Sciatic nerve (tissue), 2 donors: ENCODE measurements at places on chromosomes 4 and X. TPM values are rescaled to one million over a fixed set of nuclear protein-coding genes. Genes with fewer than 3 reads are reported as not detected.

- DNase-seq = no peak
Measured at GRCh38 chr4:151804821-151805220, 44.0 kb upstream of the GATB start.

- no peak for DNase-seq
Measured at GRCh38 chr4:80125252-80126177, 52.5 kb upstream of the ANTXR2 start.

DNA sequence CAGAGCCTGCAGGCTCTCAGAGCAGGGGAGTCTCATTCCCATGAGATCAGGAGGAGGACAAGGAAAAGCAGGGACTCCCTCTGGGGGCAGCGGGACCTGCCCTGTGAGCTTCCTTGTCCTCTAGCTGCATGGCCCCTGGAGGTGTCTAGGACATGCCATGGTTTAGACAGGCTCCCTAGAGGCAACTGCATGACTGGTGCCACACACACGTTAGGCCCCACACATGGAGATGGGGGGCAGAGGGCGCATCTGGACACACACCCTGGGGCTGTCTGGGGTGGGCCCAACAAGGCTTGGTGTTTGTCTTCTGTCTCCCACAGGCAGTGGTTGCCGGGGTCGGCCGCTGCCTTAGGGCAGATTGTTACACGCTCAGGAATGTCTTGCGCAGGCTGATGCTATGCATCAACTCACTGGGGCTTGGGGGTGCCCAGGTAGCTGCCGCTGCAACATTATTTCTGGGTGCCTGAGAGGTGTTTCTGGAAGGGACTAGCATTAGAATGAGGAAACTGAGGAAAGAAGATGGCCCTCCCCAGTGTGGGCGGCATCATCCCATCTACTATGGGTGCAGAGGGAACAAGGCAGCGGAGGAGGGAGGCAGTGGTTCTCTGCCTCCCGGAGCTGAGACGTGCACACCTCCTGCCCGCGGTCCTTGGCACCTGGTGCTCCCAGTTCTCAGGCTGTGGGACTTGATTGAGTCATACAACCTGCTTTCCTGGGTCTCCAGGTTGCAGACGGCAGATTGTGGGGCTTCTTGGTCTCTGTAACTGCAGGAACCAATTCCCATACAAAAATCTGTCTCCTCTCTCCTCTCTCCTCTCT lies 32.1 kb upstream of the GPR78 start:
- no peak for DNase-seq

DNA sequence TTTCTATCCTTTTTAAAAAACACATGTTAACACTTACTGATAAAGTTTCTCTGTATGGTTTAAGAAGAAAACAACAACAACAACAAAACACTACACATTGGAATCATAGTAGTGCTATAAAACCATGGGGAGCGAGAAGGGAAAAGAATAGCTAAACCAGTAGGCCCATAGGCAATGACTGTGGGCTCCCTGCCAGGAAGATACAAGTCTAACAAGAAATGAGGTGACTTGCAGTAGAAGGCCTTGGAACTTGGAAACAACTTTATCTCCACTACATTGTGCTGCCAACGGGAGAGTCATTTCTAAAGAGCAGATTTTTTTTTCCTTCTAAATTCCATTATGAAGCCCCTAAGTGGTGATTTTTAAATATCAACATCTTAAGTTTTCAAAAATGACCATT lies 78.0 kb downstream of the GPC4 start:
- DNase-seq = no peak

GRCh38 chrX:3161681-3162080 lies 120.4 kb downstream of the ARSF start:
- DNase-seq = no peak

DNA sequence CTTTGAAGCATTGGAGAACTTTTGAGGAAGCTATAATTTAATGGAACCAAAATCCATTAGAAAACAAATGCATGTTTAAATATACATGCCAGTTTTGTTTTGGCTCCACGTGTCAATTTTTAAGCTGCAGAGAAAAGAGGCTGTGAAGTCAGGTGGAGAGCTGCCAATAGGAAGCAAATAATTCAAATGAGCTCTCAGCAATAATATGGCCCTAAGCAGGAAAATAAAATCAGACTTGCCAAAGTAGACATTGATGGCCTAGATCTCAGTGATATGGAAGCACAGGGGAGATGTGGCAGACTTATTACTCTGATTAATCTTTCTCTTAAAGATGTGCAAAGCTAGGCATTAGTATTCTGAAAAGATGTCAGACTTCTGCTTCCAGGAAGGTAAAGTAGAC lies 769.8 kb upstream of the NDST4 start:
- no peak for DNase-seq

Gene MRFAP1
- 276 TPM for total RNA-seq

Gene STATH
- not detected for total RNA-seq

Gene FANCB
- 6.8 TPM for total RNA-seq

Gene CCDC158
- 1.9 TPM for total RNA-seq
